ENCODE measurements at places on chromosomes 2 and 18.

GRCh38 chr2:222315443-222316121 is 16.8 kb upstream of the PAX3 start:
- DNase-seq: no peak

- DNase-seq: no peak
Measured at GRCh38 chr18:2971741-2972552, 41.0 kb downstream of the LPIN2 start.

GRCh38 chr2:28102455-28102874 is 211.9 kb downstream of the BABAM2 start:
- DNase-seq: no peak

GRCh38 chr2:229282758-229283546 is 11.9 kb upstream of the PID1 start:
- no peak for DNase-seq

DNA sequence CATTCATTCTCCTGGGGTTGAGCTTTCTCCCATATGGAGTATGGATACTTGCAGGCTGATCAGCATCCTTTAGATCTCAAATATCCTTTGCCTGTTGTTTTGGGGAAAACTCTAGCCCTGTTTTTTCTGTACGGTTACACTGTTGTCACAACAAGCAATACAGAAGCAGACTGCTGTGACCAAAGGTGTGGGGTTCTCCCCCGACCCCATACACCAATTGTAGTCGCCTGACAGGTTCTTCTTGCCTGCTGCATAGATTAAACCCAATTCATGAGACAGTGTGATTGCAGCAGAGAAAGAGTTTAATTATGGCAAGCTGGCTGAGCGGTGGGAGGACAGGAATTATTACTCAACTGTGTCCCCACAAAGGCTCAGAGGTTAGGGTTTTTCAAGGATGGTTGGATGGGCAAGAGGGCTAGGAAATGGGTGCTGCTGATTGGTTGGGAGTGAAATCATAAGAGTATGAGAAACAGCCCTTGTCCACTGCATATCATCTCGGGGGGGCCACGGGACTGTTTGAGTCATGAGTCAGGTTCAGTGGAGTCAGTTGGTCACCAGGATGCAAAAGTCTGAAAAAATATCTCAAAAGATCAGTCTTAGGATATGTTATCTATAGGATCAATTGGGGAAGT is 40.6 kb downstream of the ITGB1BP1 start:
- DNase-seq: no peak

- DNase-seq: no peak
Measured at GRCh38 chr2:205245652-205246051, 436.6 kb upstream of the NRP2 start.

- no peak for DNase-seq
Measured at GRCh38 chr2:238220892-238221521, 17.5 kb upstream of the ILKAP start.

GRCh38 chr2:16495509-16496208 is 170.0 kb downstream of the CYRIA start:
- no peak for DNase-seq

Data from stimulated activated CD4-positive, alpha-beta T cell treated with anti-CD3 and anti-CD28 coated beads, Interleukin-1b, Interleukin-23, amount 100 ng/mL, for 1 hour (primary cell).